ENCODE measurements at places on chromosomes 4 and X.
A peak's percentile ranks its signal among the peaks of the same experiment; 100 is the strongest.

DNA sequence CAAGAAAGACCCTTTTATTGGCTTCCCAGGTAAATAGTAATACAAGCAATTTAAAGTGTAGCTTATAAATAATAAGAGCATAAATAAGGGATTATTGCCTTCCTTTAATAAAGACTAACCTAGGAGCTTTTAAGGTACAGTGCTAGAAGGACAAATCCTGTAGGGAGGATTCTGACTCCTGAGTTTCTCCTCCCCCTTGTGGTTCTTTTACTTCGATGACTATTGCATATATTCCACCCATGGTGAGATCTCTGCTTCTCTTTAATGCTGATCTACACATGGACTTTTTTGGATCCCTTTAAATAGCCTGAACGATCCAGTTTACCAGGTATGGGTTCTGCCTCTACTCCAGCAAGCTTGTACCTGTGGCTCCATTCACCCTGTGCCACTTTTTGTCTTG is 2.5 kb downstream of the GALNT7 start:
- peak; percentile 60 for DNase-seq

DNA sequence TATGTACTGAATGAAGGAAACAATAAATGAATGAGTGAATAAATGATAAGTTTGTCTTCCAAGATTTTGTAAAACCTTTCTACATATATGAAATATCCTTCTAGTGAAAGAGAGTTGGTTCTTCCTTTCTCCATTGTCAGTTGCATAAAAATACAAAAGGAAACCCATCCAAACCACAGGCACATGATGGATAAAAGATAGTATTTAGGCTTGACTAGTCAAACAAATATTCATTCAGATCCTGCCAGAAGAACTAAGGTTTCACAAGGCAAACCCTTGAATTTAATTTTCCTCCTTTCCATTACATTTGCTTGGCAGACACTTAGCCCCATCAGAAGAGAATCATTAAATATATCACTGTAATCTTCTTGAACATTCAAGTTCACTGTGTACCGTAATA is 208.4 kb downstream of the COL25A1 start:
- no peak for DNase-seq

DNA sequence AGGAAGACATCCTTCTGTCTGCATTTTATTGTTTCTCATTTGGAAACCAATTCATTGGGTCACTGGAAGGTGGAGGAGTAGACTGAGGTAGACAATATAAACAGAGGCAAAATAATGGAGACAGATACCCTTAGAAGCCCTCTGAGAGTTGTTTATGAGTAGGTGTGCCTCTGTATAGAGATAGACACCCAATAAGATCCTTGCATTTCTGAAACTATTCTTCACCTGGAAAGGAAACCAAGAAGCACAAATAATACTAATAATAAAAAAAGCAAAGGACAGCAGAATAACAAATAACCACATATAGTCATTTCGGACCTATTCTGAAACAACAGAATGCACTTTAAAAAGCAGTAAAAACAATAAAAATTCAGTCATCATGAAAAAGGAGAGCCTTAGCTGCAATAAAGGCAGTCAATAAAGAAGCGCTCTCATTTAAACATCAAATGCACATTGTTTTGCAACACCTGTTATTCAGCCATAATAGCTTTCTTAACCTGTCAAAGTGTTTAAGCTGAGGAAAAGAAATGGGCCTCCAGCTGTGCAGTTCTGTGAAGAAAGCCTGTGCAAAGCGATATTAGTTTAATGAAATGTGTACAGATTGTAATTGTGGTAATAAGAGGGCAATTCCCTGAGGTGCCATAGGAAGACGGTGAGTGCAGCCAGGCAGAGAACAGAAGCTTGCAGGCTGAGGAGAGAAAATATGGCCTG is 904.2 kb downstream of the STPG2 start:
- DNase-seq = no peak

GRCh38 chr4:1043651-1044468 is 32.4 kb downstream of the FGFRL1 start:
- peak; percentile 97 for DNase-seq

DNA sequence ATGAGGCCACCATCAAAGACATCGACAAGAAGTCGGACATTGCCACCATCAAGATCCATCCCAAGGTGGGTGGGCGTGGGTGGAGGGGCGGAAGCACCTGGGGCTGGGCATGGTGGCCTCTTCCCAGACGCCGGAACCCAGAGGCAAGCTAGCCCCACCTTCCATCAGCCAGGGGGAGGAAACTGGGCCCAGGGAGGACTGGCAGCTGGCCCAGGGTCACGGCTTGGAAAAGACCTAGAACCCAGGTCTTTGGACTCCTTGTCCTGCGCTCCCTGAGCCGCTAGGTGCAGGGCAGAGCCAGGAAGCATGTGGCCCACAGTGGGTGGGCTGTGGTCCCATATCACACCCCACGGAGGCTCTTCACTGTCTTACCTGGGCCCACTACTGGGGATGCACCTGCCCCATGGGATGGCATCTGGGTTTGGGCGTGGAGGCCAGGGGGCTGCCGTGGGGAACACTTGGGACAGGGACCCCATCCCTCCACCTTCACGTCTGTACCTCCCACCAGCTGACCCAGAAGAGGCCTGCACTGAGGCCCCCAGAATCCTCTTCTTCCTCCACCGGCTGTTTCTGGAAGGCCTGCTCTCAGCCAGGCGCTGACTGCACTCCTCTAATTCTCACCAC is 17.3 kb downstream of the HTRA3 start:
- no peak for DNase-seq

- peak; percentile 5 for DNase-seq
These were observed 547.0 kb downstream of the ARAP2 start for GRCh38 chr4:35697210-35697736.

DNA sequence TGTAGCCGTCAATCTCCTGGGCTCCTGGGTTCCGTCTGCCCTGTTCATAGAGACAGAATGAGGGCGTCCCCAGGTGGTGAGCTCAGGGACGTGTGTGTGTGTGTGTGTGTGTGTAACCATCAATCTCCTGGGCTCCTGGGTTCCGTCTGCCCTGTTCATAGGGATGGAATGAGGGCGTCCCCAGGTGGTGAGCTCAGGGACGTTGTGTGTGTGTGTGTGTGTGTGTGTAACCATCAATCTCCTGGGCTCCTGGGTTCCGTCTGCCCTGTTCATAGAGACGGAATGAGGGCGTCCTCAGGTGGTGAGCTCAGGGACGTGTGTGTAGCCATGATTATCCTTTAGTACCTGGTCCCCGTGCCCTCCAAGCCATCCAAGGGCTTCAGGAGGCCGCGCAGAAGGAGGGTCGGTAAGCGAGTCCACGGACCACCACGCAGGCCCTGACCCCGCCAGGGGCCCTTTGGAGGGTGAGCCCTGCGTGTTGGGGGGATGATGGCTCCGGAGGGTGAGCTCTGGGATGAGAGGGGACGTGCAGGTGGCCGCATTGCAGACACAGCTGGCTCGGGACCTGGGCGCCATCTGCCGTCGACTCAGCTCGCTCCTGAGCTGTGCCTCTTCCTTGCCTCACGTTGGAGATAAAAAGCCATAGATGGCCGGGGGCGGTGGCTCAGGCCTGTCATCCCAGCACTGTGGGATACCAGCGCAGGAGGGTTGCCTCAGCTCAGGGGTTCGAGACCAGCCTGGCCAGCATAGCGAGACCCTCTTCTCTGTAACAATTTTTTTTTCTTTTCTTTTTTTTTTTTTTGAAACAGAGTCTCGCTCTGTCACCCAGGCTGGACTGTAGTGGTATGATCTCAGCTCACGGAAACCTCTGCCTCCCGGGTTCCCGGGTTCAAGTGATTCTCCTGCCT is 5.4 kb upstream of the GTPBP6 start:
- DNase-seq = peak; percentile 33

- no peak for DNase-seq
These were observed 7.3 kb downstream of the FOXP3 start for GRCh38 chrX:49257074-49257790.

GRCh38 chr4:165768281-165768680 is 104.8 kb upstream of the TLL1 start:
- no peak for DNase-seq

GRCh38 chr4:187232196-187232595 is 508.5 kb upstream of the FAT1 start:
- DNase-seq = no peak

GRCh38 chr4:1345903-1346780 is 866 bp upstream of the UVSSA start:
- DNase-seq = peak; percentile 54

GRCh38 chr4:130092187-130093015 is 996.4 kb downstream of the C4orf33 start:
- no peak for DNase-seq

GRCh38 chrX:40298572-40299479 is 201.1 kb upstream of the BCOR start:
- no peak for DNase-seq

DNA sequence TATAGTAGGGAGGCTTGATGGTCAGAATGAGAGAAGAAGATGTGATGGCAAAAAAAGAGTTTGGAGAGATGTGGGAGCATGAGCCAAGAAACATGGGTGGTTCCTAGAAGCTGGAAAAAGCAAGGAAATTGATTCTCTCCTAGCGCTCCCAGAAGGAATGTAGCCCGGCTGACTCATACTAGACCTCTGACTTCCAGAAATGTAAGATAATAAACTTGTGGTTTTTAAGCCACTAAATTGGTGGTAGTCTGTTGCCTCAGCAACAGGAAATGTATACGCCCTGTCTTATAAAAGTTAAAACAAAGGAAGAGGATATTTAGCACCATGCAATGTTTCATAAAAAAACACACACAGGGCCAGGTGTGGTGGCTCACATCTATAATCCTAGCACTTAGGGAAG is 182.7 kb upstream of the PCDH7 start:
- peak; percentile 72 for DNase-seq

- DNase-seq = no peak
These were observed 100.1 kb downstream of the EIF4E start for GRCh38 chr4:98828801-98829200.

DNA sequence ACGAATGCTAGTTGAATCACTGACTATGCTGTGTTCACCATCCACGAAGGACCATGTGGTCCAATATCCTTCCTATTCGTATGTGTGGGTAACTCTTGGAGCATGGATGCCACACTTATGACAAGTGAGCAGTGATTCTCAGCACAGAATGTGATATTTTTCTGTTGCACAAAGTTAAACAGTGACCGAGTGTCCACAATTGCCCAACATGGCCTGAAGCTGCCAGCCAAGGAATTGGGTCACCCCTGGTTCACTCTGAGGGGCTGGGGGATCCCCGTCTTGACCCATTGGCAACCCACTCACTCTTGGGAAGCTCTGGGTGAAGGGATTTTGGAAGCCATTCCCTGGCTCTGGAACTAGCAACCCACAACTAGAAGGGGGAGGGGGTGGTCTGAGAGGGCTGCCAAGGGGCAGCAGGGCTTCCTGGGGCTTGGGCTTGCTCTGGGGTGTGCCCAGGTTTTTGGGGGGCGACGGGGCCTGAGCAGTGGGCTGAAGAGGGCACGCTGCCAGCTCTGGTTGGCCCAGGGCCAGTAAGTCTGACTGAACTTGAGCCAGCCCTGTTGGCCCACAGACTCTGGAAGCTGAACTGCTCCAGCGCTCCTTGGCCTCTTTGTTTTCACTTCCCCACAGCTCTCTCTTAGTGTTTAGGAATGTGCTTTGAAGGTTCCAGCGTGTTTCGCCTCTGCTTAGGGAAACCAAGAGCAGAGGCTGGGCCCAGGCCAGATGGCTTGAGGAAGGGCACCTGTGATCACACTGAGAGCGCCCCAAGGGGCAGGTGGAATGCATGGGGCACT is 43.1 kb upstream of the BCOR start:
- DNase-seq = peak; percentile 46

GRCh38 chr4:82017680-82018079 is 356.1 kb downstream of the HNRNPD start:
- peak; percentile 42 for DNase-seq

All from ACHN (cell line).